ENCODE measurements at places on chromosomes 5 and 9. TPM values are rescaled to one million over a fixed set of nuclear protein-coding genes. Genes with fewer than 3 reads are reported as not detected.

The SH3TC2 gene
- total RNA-seq = 70.0 TPM

The TMEFF1 gene
- total RNA-seq = not detected

The ECSCR gene
- total RNA-seq = 31.1 TPM

The FAM169A gene
- 15.2 TPM for total RNA-seq

The AQP7 gene
- total RNA-seq = 8.3 TPM

- DNase-seq = no peak
These were observed 202.9 kb downstream of the GADD45G start for GRCh38 chr9:89807682-89808075.

DNA sequence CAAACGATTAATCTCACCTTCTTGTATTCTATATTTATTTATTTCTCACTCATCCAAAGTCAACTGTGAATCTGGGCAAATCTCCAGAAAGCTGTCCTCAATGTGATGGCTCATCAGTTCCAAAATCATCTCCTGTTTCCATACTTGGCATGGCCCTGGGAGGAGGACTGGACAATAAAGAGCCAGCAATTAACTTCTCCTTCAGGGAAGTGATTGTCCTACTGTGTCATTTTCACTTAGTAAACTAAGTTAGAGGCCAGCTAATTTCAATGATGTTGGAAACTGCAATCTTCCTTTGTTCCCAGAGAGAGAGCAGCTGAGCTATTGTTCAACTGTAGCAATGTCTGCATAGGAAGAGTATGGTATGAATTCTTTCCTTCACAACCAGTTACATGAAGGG lies 17.5 kb downstream of the CDH12 start:
- DNase-seq = no peak

- DNase-seq = no peak
These were observed 15.5 kb upstream of the LAMC3 start for GRCh38 chr9:130993303-130994030.

GRCh38 chr9:80957801-80958200 lies 731.5 kb downstream of the TLE1 start:
- DNase-seq = no peak

DNA sequence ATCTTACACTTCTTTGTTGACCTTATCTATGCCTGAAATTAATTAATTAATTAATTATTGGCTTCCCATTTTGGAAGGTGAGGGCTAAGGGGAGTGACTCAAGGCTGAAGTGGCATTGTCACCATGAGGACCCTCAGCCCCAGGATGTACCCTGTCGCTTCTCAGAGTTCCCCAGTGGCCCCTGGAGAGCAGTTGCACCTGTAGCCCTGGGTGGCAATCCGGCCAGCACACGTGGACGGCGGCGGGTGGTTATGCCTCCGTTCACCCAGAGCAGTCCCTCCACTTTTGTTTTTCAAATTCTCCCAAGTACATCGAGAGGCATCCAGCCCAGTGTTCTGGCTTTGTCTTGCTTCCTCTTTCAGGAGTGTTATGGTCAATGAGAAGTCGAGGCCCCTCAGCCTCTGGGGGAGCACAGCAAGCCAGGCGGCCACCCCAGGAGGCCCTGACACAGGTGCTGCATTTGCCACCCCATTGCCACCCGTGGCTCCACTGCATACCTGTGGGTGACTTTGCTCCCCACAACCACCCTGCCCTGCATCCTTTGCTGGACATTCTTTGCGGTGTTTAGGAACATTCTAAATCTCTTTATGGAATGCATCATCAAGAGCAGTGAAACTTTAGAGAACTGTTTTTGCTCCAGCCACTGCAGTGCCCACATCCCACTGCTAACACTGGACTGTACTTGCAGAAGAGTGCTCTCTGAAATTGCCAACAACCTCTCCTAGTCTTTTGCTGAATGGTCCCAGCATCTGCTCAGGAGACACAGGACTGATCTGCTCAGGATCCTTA lies 11.5 kb upstream of the IRX2 start:
- DNase-seq = no peak

GRCh38 chr5:58827463-58827862 lies 244.6 kb downstream of the RAB3C start:
- no peak for DNase-seq

DNA sequence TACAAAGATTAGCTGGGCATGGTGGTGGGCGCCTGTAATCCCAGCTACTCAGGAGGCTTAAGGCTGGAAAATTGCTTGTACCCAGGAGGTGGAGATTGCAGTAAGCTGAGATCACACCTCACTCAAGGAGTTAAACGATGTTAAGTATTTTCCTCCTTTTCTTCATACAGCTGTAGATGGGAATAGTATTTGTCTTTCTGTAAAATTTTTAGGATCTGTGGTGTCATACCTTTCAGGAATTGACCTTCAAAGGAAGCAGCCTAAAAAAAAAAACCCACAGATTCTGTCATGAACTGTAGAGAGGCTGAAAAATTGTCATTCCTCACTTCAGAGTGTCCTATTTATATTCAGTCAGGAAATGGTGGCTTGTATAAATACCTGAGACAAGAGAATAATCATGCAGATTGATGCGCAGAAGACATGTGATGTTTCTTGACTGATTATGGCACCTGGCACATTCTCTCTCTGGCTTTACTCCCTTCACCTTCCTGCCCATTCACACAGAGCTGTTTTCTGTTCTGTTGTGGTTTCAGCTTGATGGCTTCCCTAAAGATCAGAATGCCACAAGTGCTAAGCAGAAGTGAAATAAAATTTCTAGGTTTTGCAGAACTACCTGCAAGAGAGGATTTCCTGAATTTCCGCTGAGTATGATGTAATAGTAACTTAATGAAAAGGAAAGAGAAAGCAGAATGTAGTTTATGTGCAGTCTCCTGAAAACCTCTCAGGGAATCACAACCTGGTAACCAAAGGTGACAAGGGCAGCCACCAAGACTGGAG lies 3.8 kb downstream of the IFNA1 start:
- DNase-seq = no peak

GRCh38 chr5:67341478-67341877 lies 144.9 kb upstream of the CD180 start:
- DNase-seq = no peak

- peak; percentile 47 for DNase-seq
These were observed 167.5 kb upstream of the CLINT1 start for GRCh38 chr5:158026304-158027031.

DNA sequence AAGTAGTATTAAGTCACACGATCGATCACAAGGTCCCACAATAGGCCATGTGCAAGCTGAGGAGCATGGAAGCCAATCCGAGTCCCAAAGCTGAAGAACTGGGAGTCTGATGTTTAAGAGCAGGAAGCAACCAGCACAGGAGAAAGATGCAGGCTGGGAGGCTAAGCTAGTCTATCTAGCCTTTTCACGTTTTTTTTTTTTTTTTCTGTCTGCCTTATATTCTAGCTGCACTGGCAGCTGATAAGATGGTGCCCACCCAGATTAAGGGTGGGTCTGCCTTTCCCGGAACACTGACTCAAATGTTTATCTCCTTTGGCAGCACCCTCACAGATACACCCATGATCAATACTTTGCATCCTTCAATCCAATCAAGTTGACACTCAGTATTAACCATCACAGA lies 6.5 kb downstream of the PPIP5K2 start:
- DNase-seq = no peak

- DNase-seq = no peak
These were observed 26.1 kb downstream of the SPDL1 start for GRCh38 chr5:169609716-169610115.

DNA sequence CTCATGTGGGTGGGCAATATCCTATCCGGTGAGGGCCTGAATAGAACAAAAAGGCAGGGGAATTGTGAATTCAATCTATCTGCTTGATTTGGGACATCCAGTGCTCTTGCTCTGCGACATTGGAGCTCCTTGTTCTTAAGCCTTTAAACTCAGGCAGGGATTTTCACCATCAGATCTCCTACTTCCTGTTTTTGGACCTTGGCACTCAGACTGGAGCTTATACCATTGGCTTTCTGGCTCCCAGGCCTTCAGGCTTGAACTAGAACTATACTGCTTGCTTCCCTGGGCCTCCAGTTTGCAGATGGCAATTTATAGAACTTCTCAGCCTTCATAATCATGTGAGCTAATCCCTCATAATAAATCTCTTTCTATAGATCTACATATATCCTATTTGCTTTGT lies 134.3 kb upstream of the CLINT1 start:
- DNase-seq = no peak

DNA sequence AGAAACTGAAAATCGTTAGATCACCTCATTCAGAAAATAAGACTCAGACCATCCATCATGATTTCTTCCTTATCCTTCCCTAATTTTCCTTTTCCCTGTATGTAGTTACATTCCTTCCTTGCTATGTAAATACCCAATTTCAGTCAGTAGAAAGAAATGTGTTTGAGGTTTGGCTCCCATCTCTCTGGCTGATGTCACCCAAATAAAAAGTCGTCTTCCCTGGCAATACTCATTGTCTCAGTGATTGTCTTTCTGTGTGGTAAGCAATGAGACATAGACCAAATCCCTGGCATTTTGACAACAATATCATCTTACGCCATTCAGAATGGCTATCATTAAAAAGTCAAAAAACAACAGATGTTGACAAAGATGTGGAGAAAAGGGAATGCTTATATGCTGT lies 303.9 kb upstream of the EDIL3 start:
- DNase-seq = no peak

GRCh38 chr5:116872986-116873385 lies 298.4 kb upstream of the SEMA6A start:
- DNase-seq = no peak

DNA sequence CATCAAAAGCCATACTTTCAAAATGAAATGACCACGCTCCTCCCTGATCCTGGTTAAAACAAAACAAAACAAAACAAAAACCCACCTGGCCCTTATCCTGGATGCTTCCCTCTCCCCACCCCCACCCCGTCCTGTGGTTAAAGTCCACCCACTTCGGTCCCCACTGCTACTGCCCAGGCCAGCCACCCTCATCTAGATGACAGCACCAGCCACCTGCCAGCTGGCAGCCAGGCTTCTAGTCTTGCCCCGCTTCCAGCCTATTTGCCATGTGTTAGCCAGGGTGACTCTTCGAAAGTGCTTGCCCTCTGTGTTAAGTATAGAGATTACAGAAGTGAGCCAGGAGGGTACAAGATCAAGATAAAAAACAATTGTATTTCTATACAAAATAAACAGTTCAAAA lies 27.5 kb upstream of the NCS1 start:
- no peak for DNase-seq

DNA sequence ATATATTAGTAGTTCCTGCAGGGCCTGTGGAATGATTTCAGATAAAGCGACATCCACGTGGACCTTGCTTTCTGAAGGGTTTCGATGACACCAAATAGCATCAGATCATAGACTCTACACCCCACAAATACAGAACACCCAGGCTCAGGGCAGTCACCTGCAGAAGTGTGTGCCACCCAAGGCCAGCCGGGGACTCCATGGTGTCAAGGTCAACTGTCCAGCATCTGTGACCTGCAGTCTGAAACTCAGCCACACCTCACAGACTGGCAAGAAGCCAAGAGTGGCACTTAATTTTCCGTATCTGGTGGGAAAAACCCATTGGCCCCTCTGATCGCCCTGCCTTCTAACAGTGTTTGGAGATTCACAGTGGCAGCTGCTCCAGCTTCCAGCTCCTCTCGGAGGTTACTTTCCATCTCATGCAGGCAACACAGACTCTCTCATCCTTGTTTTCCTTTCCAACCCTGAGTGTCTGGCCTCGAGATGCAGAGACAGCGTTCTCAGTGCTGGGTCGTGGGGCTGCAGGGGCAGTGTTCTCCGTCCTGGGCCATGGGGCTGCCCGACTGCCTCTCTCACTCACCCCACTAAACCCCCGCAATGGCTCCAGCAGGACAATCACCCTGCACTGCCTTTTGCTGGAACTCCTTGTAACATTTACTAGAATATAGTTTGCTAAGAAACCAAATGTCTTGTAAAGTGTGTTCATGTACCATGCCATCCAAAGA lies 221.9 kb downstream of the IRX2 start:
- DNase-seq = no peak

DNA sequence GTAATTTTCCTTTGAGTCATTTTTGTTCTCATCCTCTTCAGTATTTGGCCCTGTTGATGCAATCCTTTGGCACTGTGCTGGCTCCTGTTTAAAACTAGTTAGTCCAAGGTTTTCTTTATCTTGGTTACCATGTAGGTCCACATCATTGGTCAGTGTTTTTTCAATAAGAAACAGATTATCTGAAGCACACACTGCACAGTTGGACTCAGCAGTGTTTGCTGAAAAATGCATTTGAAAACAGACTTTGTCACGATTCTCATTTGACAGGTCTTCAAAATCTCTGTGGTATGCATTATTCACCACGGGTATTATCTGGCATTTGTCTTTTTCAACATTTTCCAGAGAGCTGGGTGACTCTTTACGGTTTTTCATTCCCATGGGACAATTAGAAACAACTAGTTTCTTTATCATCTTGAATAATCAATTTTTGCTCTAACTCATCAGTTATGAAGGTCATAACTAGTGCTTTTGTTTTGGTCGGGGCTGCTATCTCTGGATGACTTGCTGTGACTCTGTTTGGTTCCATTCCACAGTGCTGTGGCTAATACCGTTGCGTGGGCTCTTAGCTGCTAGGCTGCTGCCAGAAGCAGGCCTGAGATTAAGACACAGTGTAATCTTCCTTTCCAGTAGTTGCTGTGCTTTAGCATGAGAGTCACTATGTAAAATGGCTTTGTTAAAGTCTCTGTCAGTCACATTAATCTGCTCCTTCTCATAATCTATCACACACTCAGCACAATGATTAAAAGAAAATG lies 36.2 kb downstream of the NUDT12 start:
- no peak for DNase-seq

- DNase-seq = no peak
These were observed 112.5 kb downstream of the HMHB1 start for GRCh38 chr5:143924311-143924978.

All from ureter (tissue), 1 donor.